Motor neuron (in vitro differentiated cells): ENCODE measurements at places on chromosomes 7 and 10. TPM values are rescaled to one million over a fixed set of nuclear protein-coding genes. Genes with fewer than 3 reads are reported as not detected.

ABCB1 gene
- total RNA-seq: 5.7 and 6.7 TPM in 2 replicates

GRCh38 chr7:97771576-97771975 lies 39.7 kb downstream of the TAC1 start:
- no peak for ATAC-seq

TET1 gene
- total RNA-seq: 0.10 and 0.11 TPM in 2 replicates

HPS1 gene
- 8.6 and 9.1 TPM in 2 replicates for total RNA-seq

DNA sequence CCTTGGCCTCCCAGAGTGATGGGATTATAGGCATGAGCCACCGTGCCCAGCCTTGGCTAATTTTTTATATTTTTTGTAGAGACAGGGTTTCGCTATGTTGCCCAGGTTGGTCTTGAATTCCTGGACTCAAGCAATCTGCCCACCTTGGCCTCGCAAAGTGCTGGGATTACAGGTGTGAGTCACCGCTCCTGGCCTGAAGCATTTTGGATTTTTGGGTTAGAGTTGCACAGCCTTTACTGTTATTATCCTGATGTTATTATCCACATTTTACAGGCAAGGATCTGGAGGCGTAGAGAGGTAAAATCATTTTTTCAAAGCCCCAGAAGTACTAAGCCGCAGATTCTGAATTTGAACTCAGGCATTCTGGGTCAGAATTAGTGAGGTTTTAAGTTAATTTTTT lies 75.4 kb downstream of the TCF7L2 start:
- ATAC-seq: no peak

GRCh38 chr7:33743594-33743993 lies 161.7 kb upstream of the BMPER start:
- ATAC-seq: no peak

DNA sequence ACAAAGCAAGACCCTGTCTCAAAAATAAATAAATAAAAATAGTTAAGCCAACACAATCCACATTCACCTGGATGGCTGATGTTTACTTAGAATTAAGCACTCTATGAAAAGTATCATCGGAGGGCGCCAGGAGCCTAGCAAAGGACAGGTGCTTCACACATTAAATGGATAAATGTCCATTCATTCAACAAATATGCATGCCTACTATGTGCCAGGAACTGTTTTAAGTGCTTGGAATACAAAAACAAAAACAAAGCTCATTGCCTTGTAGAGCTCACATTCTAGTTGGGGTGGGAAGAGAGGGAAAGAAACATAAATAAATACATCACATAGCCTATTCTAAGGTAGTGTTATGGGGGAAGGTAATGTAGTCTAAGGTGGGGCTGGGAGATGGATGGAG lies 4.1 kb downstream of the BAIAP2L1 start:
- ATAC-seq: no peak

DNA sequence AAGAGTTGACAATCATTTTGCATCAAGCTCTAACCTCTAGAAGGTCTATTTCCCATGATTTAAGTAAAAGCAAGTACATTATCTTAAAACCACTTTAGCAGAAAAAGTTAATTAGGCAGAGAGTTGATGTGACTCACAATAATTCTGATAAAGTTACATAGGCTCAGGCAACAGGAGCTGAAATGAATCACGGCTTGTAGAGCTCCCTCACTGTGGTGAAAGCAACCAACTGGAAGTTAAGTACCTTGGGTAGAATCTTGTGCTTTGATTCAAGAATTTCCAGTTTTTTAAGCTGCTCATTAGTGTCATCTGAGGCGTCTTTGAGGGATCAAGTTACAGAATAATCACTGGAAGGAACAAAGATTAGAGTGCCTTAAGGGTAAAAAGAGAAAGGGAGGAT lies 68.9 kb upstream of the NFE2L3 start:
- no peak for ATAC-seq
